Thoracic aorta (tissue), 2 donors: ENCODE measurements at places on chromosomes 1 and 21.

DNA sequence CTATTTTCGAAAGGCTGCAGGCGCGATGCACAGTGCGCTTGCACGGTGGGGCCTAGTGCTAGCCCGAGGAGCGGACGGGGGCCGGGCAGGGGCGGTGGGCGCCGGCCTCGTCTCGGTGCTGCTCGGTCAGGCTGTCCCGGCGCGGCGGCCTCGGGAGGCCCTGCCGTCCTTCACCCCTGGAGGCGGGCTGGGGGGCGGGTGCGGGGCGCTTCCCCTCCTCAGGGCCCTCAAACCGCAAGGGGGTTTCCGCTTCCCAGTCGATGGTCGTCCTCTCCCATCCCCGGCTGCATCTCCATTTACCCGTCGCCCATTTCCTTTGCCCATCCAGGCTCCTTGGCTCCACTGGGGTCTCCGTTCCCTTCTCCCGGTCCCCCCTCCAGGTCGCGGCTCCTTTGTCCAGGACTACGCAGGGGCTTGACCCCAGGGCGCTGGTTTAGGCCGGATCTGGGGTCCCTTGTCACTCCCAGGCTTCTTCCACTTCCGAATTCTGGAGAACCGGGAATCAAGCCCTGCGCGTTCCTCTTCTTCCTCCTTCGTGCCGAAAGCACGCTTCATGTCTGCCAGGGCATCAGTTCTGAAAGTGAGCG is 196.3 kb upstream of the LMO4 start:
- no peaks in the 10 kb centered on the region for H3K27me3 ChIP-seq
- peak overlapping the region; percentile 67 for H3K4me3 ChIP-seq
- H3K4me1 ChIP-seq = no peaks in the 10 kb centered on the region
- DNase-seq = no peak
- H3K36me3 ChIP-seq = no peaks in the 10 kb centered on the region
- peak overlapping the region; percentile 15 for H3K27ac ChIP-seq

- no peaks in the 10 kb centered on the region for H3K4me1 ChIP-seq
- no peak for DNase-seq
- H3K27ac ChIP-seq = no peak overlapping the region
- H3K36me3 ChIP-seq = no peaks in the 10 kb centered on the region
These were observed 126.5 kb upstream of the RUNX3 start for GRCh38 chr1:25056536-25056935.

GRCh38 chr1:8599646-8600212 is 217.7 kb downstream of the RERE start:
- no peak overlapping the region for H3K4me3 ChIP-seq
- no peaks in the 10 kb centered on the region for H3K27me3 ChIP-seq
- peaks cover 7% of the 10 kb centered on the region for H3K4me1 ChIP-seq

DNA sequence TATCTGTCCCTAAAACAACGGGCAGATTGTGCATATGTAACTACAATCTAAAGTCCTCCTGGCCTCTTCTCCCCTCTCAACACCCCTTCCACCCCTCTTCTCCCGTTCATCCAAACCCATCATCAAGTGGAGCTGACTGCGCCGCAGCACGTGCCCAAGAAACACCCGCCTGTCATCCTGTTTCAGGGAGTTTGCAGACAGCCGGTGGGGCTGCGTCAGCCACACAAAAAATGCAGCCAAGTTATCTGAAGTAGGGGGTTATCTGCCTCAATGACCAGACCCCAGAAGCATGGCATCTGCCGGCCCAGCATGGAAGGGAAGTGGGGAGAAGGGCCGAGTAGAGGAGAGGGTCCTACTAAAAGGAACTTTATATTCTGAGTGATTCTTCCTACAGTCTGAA is 49.0 kb downstream of the GPR161 start:
- H3K4me1 ChIP-seq = peaks cover 21% of the 10 kb centered on the region
- no peak overlapping the region for H3K27ac ChIP-seq
- H3K27me3 ChIP-seq = no peaks in the 10 kb centered on the region

DNA sequence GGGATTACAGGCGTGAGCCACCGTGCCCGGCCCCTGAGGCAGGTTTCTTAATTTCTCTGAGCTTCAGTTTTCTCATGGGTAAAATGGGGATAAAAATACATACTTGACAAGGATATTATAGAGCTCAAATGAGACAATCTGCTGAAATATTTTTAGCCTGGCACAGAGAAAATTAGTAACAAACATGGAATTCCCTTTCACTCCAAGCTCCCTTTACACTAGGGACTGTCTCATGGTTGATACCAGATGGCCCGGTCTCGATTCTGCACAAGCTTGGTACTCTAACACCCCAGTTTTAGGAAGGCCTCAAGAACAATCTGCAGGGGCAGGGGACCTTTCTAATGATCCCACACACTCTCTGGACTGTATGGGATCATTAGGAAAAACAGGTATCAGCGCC is 671.7 kb downstream of the SMYD3 start:
- no peaks in the 10 kb centered on the region for H3K4me1 ChIP-seq
- no peaks in the 10 kb centered on the region for H3K36me3 ChIP-seq
- no peak overlapping the region for H3K27ac ChIP-seq
- no peak for DNase-seq
- H3K27me3 ChIP-seq = no peaks in the 10 kb centered on the region

GRCh38 chr1:201016943-201017827 is 6.3 kb downstream of the KIF21B start:
- peaks cover 8% of the 10 kb centered on the region for H3K4me1 ChIP-seq
- no peaks in the 10 kb centered on the region for H3K36me3 ChIP-seq
- no peak for DNase-seq
- H3K27ac ChIP-seq = no peak overlapping the region
- H3K27me3 ChIP-seq = no peaks in the 10 kb centered on the region

DNA sequence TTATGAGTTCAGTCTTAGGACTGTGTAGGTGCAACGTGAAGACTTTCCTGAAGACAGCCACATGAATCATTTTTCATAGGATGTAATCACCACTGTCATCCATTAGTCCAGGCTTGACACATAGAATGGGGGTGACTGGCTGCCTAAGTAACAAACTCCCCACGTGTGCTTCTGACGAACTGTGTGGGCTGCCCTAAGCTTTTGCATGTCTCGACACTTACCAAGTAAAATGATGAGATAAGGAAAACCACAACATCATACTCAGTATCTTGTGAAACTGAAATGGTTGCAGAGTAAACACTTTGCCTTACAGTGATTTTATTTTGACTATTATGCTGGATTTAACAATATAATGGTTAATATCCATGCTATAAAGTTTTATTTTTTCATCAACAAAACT is 19.5 kb downstream of the ERG start:
- peak overlapping the region; percentile 70 for H3K27ac ChIP-seq
- H3K27me3 ChIP-seq = no peaks in the 10 kb centered on the region
- no peak for DNase-seq
- H3K36me3 ChIP-seq = no peaks in the 10 kb centered on the region

DNA sequence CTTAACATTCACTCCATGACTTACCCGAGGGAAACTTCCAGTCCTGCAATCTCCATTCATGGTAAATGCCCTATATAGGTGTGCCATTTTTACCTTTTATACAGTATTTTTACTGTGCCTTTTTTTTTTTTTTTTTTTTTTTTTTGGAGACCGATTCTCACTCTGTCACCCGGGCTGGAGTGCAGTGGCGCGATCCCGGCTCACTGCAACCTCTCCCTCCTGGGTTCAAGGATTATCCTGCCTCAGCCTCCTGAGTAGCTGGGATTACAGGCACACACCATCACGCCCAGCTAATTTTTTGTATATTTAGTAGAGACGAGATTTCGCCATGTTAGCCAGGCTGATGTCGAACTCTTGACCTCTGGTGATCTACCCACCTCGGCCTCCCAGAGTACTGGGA is 124.4 kb upstream of the PLPPR4 start:
- H3K27ac ChIP-seq = no peak overlapping the region
- H3K36me3 ChIP-seq = no peaks in the 10 kb centered on the region
- H3K4me3 ChIP-seq = no peak overlapping the region
- no peak for DNase-seq

DNA sequence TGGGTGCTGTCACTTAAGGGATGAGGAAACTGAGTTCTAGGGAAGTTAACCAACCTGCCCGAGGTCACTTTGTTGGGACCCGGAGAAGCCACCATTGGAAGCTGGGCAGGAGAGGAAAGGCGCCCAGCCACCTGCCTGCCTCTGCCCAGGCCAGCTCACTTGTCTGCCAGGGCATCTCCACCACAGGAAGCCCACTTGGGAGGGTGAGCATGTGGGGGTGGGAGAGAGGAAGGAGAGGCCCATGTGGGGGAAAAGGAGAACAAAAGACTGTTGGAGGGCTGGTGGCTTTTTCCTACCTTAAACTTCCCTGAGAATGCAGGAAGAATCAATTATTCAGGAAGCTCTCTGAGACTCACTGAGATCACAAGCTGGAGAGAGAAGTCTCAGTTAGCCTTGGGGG is 43.8 kb upstream of the SELENON start:
- H3K4me3 ChIP-seq = no peak overlapping the region
- H3K4me1 ChIP-seq = no peaks in the 10 kb centered on the region
- no peak for DNase-seq
- H3K27me3 ChIP-seq = no peaks in the 10 kb centered on the region

DNA sequence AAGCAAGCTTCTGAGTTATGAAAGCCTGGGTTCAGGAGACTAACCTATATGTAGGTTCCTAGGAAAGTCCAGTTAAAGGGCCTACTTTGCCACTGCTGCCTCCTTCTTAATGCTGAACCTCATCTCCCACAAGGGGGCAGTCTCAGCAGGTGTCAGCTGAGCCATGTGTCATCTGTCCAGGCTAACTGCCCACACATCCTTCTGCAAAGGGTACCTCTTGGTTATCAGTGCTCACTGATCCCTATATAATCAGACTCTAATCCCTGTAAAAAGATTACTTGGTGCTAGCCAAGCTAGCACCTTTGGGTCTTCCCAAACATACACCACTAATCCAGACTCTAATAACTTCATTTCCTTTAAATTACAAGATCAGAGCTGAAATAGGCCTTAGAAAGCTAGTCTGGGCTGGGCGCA is 9.0 kb downstream of the PRDX1 start:
- H3K27me3 ChIP-seq = no peaks in the 10 kb centered on the region
- H3K27ac ChIP-seq = no peak overlapping the region
- DNase-seq = no peak

DNA sequence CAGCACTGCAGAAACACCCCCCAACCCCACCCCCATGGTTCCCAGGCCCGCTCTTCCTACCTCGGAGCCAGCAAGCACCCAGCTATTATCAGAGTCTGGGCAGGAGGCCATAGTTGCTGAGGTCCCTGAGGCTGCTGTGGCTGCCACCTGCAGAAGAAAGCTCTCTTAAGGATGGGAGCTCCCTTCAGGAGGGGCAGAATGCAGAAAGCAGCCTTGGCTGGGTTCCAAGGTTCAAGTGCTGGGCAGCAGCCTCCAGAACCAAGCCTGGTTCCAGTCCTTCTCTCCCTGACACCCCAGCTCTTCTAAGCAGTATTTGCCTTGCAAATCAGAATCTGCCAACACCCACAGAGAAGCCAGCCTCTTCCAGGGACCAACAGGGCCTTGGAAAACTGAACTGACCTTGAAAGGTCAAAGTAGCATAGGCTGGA is 2.3 kb downstream of the PBXIP1 start:
- no peak for DNase-seq
- H3K27me3 ChIP-seq = no peaks in the 10 kb centered on the region
- H3K27ac ChIP-seq = no peak overlapping the region
- peaks cover 9% of the 10 kb centered on the region for H3K36me3 ChIP-seq

GRCh38 chr1:221856228-221857093 is 114.6 kb upstream of the DUSP10 start:
- H3K4me3 ChIP-seq = no peak overlapping the region
- no peaks in the 10 kb centered on the region for H3K27me3 ChIP-seq
- H3K36me3 ChIP-seq = no peaks in the 10 kb centered on the region
- no peak for DNase-seq
- H3K4me1 ChIP-seq = no peaks in the 10 kb centered on the region

- H3K27ac ChIP-seq = no peak overlapping the region
- peaks cover 32% of the 10 kb centered on the region for H3K36me3 ChIP-seq
- DNase-seq = no peak
- peaks cover 7% of the 10 kb centered on the region for H3K4me1 ChIP-seq
- no peaks in the 10 kb centered on the region for H3K27me3 ChIP-seq
- no peak overlapping the region for H3K4me3 ChIP-seq
These were observed 35.2 kb downstream of the TP53BP2 start for GRCh38 chr1:223810586-223810985.
